ENCODE measurements at places on chromosomes 4 and X. TPM values are rescaled to one million over a fixed set of nuclear protein-coding genes. Genes with fewer than 3 reads are reported as not detected.

CRMP1 gene
- total RNA-seq: 59.5 TPM

S100G gene
- total RNA-seq: not detected

SLC39A8 gene
- 2.4 TPM for total RNA-seq

ABCG2 gene
- 0.08 TPM for total RNA-seq

SRP72 gene
- total RNA-seq: 103 TPM

SLC25A31 gene
- total RNA-seq: not detected

ITIH6 gene
- total RNA-seq: 0.08 TPM

FHIP1A gene
- 1.7 TPM for total RNA-seq

CDX4 gene
- total RNA-seq: not detected

OTUD6A gene
- not detected for total RNA-seq

SLC9A7 gene
- total RNA-seq: 5.4 TPM

EPHA5 gene
- 1.6 TPM for total RNA-seq

SLC10A4 gene
- total RNA-seq: 0.18 TPM

SH2D1A gene
- total RNA-seq: not detected

GYPA gene
- not detected for total RNA-seq

TTC29 gene
- 0.41 TPM for total RNA-seq

TLR2 gene
- total RNA-seq: 1.7 TPM

SGMS2 gene
- 71.5 TPM for total RNA-seq

PHKA1 gene
- 5.2 TPM for total RNA-seq

WDR44 gene
- 20.2 TPM for total RNA-seq

COL25A1 gene
- 0.45 TPM for total RNA-seq

GATB gene
- 10.2 TPM for total RNA-seq

GLOD5 gene
- not detected for total RNA-seq

UNC5C gene
- 4.7 TPM for total RNA-seq

ASMT gene
- not detected for total RNA-seq

ARHGAP10 gene
- total RNA-seq: 111 TPM

PFKFB1 gene
- total RNA-seq: 0.25 TPM

SNX12 gene
- total RNA-seq: 60.9 TPM

TMEM150C gene
- total RNA-seq: 1.7 TPM

UGT8 gene
- total RNA-seq: not detected

S100P gene
- total RNA-seq: 0.95 TPM

SLITRK2 gene
- total RNA-seq: not detected

LINC00632 gene
- 626 TPM for total RNA-seq

SPANXA1 gene
- total RNA-seq: not detected

XK gene
- total RNA-seq: 0.07 TPM

ZCCHC12 gene
- not detected for total RNA-seq

DRD5 gene
- total RNA-seq: not detected

COL4A6 gene
- total RNA-seq: 4.5 TPM

NWD2 gene
- not detected for total RNA-seq

CLTRN gene
- total RNA-seq: not detected

CCNA2 gene
- 9.3 TPM for total RNA-seq

EMCN gene
- total RNA-seq: not detected

GATA1 gene
- total RNA-seq: not detected

LIMCH1 gene
- 9.8 TPM for total RNA-seq

AGTR2 gene
- total RNA-seq: not detected

CENPVL1 gene
- total RNA-seq: not detected

RBMXL3 gene
- total RNA-seq: not detected

PDGFRA gene
- total RNA-seq: 69.6 TPM

MAGEA3 gene
- total RNA-seq: not detected

MMGT1 gene
- total RNA-seq: 27.6 TPM

LGI2 gene
- 0.36 TPM for total RNA-seq

MAGEE1 gene
- 4.4 TPM for total RNA-seq

BEX1 gene
- 6.0 TPM for total RNA-seq

Data from chondrocyte (in vitro differentiated cells).